CD4-positive, CD25-positive, alpha-beta regulatory T cell (primary cell): ENCODE measurements at places on chromosomes 5 and 9. TPM values are rescaled to one million over a fixed set of nuclear protein-coding genes. Genes with fewer than 3 reads are reported as not detected.
A peak's percentile ranks its signal among the peaks of the same experiment; 100 is the strongest.

- no peaks in the 10 kb centered on the region for H3K36me3 ChIP-seq
- H3K4me1 ChIP-seq = no peaks in the 10 kb centered on the region
- H3K4me3 ChIP-seq = no peak overlapping the region
- H3K27ac ChIP-seq = no peak overlapping the region
- DNase-seq = no peak
- H3K27me3 ChIP-seq = no peaks in the 10 kb centered on the region
Observed at GRCh38 chr9:122053064-122053463, 40.0 kb downstream of the TTLL11 start.

- no peak for DNase-seq
- no peak overlapping the region for H3K4me3 ChIP-seq
- H3K4me1 ChIP-seq = no peaks in the 10 kb centered on the region
- H3K27me3 ChIP-seq = no peaks in the 10 kb centered on the region
- no peak overlapping the region for H3K27ac ChIP-seq
Observed at GRCh38 chr9:134486143-134486591, 155.4 kb upstream of the COL5A1 start.

The ORM2 gene
- not detected for total RNA-seq

The OGN gene
- total RNA-seq = 0.86 TPM

- no peak overlapping the region for H3K27ac ChIP-seq
- no peaks in the 10 kb centered on the region for H3K27me3 ChIP-seq
- DNase-seq = no peak
- H3K4me1 ChIP-seq = no peaks in the 10 kb centered on the region
- H3K4me3 ChIP-seq = no peak overlapping the region
Observed at GRCh38 chr5:79794347-79794746, 104.7 kb downstream of the CMYA5 start.

The TEK gene
- not detected for total RNA-seq

The LCN10 gene
- total RNA-seq = 0.30 TPM

The CER1 gene
- total RNA-seq = not detected

DNA sequence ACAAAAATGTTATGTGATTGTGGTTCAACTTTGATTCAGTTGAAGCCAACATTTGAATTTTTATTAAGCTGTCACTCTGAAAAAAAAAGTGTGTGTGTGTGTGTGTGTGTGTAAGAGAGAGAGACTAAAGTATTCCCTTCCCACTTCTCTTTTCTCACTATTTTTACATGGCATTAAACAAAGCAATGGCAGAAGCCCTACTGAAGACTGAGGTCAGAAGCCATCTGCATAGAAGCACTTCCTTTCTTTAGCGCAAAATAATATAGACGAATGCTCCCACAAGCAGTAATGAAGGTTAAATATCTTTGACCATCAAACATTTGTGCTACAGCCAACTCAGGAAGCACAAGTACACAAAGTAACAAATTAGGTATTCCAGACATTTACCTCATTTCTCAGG lies 540.5 kb downstream of the KCTD16 start:
- DNase-seq = no peak
- H3K4me1 ChIP-seq = no peaks in the 10 kb centered on the region
- H3K4me3 ChIP-seq = no peak overlapping the region

GRCh38 chr9:4935001-4935672 lies 49.9 kb upstream of the JAK2 start:
- peaks cover 15% of the 10 kb centered on the region for H3K4me1 ChIP-seq
- no peak for DNase-seq
- H3K36me3 ChIP-seq = no peaks in the 10 kb centered on the region
- H3K27me3 ChIP-seq = no peaks in the 10 kb centered on the region

The TLR4 gene
- total RNA-seq = 0.07 TPM

- no peaks in the 10 kb centered on the region for H3K36me3 ChIP-seq
- peaks cover 18% of the 10 kb centered on the region for H3K4me1 ChIP-seq
- H3K27ac ChIP-seq = no peak overlapping the region
- no peaks in the 10 kb centered on the region for H3K27me3 ChIP-seq
- peak overlapping the region; percentile 55 for H3K4me3 ChIP-seq
Observed at GRCh38 chr9:35690294-35690613, 529 bp upstream of the TPM2 start.

The ARL15 gene
- 27.7 TPM for total RNA-seq

DNA sequence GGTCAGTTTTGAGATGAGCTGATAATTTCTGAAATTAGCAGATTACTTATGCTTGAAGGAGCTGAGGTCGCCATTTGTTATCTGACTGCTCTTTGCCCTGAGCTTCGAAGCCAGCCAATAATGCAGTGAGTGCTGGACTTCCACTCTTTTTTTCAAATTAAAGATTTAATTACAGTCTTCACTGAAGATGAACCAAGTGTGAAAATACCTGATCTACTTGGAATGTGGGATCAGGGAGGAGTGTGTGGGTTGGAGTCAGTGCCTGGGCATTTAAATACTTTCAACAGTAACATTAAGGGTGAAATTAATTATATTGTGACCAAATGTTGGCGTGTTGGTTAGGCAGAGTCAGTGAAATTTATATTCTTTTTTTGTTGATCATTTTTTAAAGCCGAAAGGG lies 23.9 kb upstream of the DMRT3 start:
- H3K27me3 ChIP-seq = peaks cover 20% of the 10 kb centered on the region
- no peaks in the 10 kb centered on the region for H3K4me1 ChIP-seq
- H3K27ac ChIP-seq = no peak overlapping the region
- no peaks in the 10 kb centered on the region for H3K36me3 ChIP-seq
- DNase-seq = no peak
- no peak overlapping the region for H3K4me3 ChIP-seq

- H3K27ac ChIP-seq = no peak overlapping the region
- H3K36me3 ChIP-seq = no peaks in the 10 kb centered on the region
- no peaks in the 10 kb centered on the region for H3K27me3 ChIP-seq
- H3K4me3 ChIP-seq = no peak overlapping the region
Observed at GRCh38 chr9:15606643-15607472, 54.0 kb downstream of the CCDC171 start.

DNA sequence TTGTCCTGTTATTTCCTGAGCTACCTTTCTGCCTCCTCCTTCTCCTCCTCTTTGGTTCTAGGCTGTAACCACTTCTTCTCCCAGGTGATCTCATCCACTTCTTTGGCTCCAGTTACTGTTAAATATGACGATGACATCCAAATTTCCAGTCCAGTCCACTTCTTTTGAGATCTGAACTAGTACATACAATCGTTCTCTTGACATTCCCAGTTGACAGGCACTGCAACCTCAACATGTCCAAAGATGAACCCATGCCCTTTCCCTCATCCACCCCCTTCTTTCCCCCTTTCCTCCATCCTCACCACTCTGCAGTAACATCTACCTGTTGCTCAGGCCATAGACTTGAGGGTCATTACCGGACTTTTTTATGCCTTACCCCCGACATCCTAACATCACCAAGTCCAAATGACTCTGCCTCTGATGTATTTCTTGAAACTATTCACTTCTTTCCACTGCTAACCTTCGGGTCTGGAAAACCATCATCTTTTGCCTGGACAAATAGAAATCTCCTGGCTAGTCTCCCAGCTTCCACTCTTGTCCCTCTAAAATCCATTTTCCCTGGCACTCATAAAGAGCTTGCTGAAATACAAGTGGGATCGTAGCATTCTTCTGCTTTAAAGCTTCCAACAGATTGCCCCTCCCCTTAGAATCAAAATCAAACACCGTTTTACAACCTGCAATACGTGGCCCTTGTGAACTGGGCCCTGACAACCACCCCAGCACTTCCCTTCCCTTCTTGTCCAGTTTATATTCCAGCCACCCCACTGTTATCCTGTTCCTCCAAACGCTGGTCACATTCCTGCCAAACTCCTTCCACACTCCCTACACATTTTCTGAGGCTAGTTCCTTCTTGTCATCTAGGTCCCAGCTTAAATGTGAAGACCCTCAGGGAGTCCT lies 31.5 kb downstream of the KLF9 start:
- no peaks in the 10 kb centered on the region for H3K4me1 ChIP-seq
- H3K27me3 ChIP-seq = no peaks in the 10 kb centered on the region
- H3K27ac ChIP-seq = no peak overlapping the region
- H3K36me3 ChIP-seq = peaks cover 19% of the 10 kb centered on the region
- DNase-seq = no peak

- H3K36me3 ChIP-seq = no peaks in the 10 kb centered on the region
- H3K27ac ChIP-seq = no peak overlapping the region
- no peak overlapping the region for H3K4me3 ChIP-seq
- H3K4me1 ChIP-seq = no peaks in the 10 kb centered on the region
- H3K27me3 ChIP-seq = peaks cover 4% of the 10 kb centered on the region
Observed at GRCh38 chr5:54601411-54602230, 84.1 kb downstream of the SNX18 start.

DNA sequence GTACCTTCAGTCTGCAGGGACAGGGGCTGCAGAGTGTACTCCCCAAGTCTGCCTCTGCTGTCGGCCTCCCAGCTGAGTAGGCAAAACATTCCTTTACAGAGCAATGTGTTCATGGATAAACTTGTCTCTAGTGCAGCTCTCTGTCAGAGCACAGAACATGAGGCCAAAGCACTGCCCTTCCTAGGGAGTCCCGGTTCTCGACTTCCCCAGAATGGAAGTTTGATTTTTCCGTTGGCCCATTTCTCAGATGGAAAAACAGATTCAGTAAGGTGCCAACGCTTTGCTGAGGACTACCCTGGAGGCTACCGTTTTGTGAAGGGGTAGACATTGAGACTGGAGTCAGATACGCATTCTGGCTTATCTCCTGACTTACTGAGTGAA lies 422 bp upstream of the TRIM32 start:
- no peaks in the 10 kb centered on the region for H3K27me3 ChIP-seq
- peak overlapping the region; percentile 88 for H3K4me3 ChIP-seq
- peaks cover 59% of the 10 kb centered on the region for H3K4me1 ChIP-seq
- DNase-seq = no peak

The LCN15 gene
- total RNA-seq = not detected

The GDF9 gene
- total RNA-seq = 0.35 TPM

The NEURL1B gene
- 0.22 TPM for total RNA-seq

The PCDHAC1 gene
- total RNA-seq = not detected

DNA sequence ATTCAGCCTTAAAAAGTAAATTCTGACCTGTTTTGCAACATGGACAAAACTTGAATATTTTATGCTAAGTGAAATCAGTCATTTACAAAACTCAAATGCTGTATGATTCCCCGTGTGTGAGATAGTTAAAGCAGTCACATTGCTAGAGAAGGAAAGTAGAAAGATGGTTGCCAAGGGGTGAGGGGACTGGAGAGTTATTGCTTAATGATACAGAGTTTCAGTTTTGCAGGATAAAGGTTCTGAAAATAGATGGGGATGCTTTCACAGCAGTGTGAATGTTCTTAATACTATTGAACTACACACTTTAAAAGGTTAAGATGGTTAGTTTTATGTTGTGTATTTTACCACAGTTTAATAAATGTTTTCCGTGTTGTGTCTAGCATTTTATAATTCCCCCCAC lies 51.2 kb downstream of the SGCD start:
- no peak for DNase-seq
- no peak overlapping the region for H3K4me3 ChIP-seq
- H3K27me3 ChIP-seq = peaks cover 11% of the 10 kb centered on the region
- no peaks in the 10 kb centered on the region for H3K36me3 ChIP-seq
- no peak overlapping the region for H3K27ac ChIP-seq

DNA sequence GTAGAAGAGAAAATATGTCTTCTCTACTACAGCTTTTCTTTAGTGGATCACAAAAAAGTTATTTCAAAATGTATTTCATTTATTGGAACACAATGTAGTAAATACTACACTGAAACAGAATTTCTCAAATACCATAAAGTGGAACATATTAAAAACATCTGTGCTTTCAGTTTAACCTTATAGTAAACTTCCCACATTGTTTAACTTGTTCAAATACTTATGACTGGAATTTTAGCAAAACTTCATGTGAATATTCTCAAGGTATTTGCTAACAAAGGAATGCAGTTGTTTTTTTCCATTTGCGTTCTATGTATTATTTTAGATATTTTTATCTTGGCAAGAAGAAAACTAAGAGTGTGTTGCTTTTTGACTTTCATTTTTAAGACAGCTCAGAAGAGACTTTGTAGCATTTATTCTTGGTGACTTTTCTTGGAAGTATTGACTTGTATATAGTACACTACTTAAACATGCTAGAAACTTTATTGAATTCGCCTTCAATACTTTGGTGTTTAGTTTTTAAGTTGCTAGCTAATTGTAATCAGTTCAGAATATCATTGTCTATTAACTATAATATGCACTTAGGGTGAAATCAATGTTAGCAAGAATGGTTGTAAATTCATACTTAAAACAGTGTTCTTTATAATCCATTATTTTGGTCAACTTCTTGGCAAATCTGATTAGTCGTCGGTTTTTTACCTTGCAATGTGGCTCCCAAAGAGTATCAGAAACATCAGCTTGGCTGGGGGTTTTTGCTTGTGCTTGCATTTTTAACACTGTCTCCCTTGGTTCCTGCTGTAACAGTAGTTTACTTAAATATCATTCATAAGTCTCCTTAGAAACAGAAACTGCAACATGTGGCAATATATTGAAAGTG lies 5.0 kb upstream of the RHOBTB3 start:
- peaks cover 8% of the 10 kb centered on the region for H3K4me1 ChIP-seq
- no peaks in the 10 kb centered on the region for H3K36me3 ChIP-seq
- no peak overlapping the region for H3K27ac ChIP-seq
- H3K4me3 ChIP-seq = no peak overlapping the region
- H3K27me3 ChIP-seq = peaks cover 34% of the 10 kb centered on the region
- no peak for DNase-seq

DNA sequence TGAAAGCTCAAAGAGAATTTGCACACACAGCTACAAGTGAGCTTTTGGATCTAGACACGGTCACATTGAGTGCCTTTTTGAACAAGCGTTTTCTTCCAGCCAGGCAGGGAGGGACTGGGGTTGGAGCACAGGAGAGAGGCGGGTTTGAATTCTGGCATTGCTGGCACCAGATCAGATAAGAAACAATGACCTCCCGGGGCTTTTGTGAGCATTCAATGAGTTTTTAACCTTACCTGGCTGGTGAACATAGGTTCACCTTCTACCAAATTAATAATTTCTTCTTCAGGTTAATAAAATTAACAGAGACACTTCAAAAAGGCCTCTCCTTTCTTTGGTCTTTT lies 312.9 kb upstream of the MSX2 start:
- H3K4me1 ChIP-seq = no peaks in the 10 kb centered on the region
- H3K4me3 ChIP-seq = no peak overlapping the region
- no peaks in the 10 kb centered on the region for H3K36me3 ChIP-seq
- no peak overlapping the region for H3K27ac ChIP-seq
- no peak for DNase-seq

DNA sequence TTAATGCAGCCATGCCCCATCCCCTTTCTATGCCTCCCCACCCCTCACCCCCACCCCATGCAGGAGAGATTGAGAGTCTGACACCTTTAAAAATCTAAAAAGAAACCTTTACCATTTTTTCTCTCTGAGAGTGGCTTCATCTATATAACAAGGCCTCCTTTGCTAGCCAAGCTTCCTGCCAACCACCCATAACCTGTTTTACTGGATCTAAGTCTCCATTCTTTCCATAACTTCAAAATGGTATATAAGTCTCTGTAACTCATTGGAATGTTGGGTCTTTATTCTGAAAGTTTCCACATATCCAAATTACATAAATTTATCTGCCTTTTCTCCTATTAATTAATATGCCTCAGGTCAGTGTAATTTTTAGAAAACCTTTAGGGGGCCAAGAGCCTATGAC lies 1174.0 kb downstream of the MAT2B start:
- H3K27me3 ChIP-seq = no peaks in the 10 kb centered on the region
- H3K27ac ChIP-seq = no peak overlapping the region
- H3K4me1 ChIP-seq = no peaks in the 10 kb centered on the region

The TRAPPC13 gene
- total RNA-seq = 17.7 TPM
